ENCODE measurements at places on chromosomes 2 and 18.

DNA sequence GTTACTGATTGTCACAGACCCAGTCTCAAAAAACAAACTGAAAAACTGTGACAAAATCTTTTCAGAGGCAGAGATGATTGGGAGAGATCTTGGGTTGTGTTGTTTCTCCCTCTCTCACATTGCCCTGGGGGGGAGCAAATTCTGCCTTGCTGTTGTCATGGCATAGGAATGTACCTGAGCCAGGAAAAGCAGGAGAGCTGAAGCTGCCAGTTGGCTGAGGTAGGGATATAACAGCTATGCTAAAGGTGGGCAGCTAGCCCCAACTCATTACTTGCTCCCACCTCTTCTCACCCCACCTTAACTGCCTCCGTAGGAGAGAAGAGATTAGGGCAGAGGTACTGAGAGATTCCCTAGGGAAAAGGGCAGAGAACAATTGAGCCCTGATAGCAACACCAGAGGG lies 299.3 kb downstream of the OSR1 start:
- peak; percentile 85 for DNase-seq

- DNase-seq = peak; percentile 7
Observed at GRCh38 chr2:126798276-126799140, 100.2 kb upstream of the TEX51 start.

DNA sequence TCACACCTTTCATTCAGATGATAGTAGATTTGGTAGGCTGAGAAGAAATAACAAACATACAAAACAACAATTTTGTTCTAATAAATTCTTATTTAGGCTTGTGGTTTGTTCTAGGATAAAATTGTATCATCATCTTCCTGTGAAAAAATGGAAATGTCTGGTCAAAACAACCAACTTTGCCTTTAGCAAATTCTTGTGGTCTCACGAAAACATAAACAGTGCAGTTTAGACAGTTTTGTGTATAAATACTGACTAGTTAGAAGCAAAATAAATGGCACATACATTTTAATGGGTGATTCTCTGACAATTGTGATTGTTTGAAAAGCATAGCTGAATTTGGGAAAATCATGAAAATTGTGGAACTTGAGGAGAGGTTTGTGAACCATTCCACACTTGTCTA lies 180.1 kb downstream of the TDRD15 start:
- no peak for DNase-seq

- no peak for DNase-seq
Observed at GRCh38 chr2:137007938-137008337, 242.6 kb downstream of the THSD7B start.

GRCh38 chr18:12315911-12316310 lies 7.9 kb downstream of the TUBB6 start:
- DNase-seq = no peak
